ENCODE measurements at places on chromosomes 4 and X. TPM values are rescaled to one million over a fixed set of nuclear protein-coding genes. Genes with fewer than 3 reads are reported as not detected.

Gene H2BW2
- not detected for total RNA-seq

Gene DGKK
- total RNA-seq: not detected

Gene SATL1
- total RNA-seq: not detected

Gene AWAT2
- not detected for total RNA-seq

Gene RBM47
- 1.0 TPM for total RNA-seq

Gene ZNF157
- total RNA-seq: under 0.01 TPM

Gene REPS2
- 0.99 TPM for total RNA-seq

Gene CCDC158
- under 0.01 TPM for total RNA-seq

Gene GPR50
- total RNA-seq: not detected

Gene SMARCA1
- total RNA-seq: 78.2 TPM

Gene SPARCL1
- total RNA-seq: 1.2 TPM

Gene ADRA2C
- 0.50 TPM for total RNA-seq

Gene DCAF4L1
- under 0.01 TPM for total RNA-seq

Gene ANXA5
- 1,296 TPM for total RNA-seq

Gene ENAM
- 0.17 TPM for total RNA-seq

Gene CXCL11
- 0.15 TPM for total RNA-seq

Measured in smooth muscle cell of trachea (primary cell).